ENCODE measurements at places on chromosomes 7 and 10.

- no peak for DNase-seq
These were observed 336.2 kb downstream of the WDR11 start for GRCh38 chr10:121187391-121187790.

DNA sequence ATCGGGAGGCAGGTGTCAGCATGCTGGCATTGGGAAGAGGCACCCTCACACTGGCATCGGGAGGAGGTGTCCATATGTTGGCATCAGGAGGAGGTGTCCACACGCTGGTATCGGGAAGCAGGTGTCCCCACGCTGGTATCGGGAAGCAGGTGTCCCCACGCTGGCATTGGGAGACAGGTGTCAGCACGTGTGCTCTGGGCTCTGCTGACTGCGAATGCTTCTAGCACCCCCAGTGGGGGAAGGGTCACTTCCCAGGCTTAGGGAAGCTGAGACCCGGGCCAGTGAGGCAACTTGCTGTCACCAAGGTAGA lies 92.5 kb upstream of the IKZF1 start:
- no peak for DNase-seq

GRCh38 chr7:8325067-8325466 lies 63.1 kb upstream of the ICA1 start:
- DNase-seq, result no peak

GRCh38 chr10:114343623-114344505 lies 60.4 kb downstream of the AFAP1L2 start:
- no peak for DNase-seq

GRCh38 chr7:38938001-38938485 lies 29.1 kb upstream of the VPS41 start:
- no peak for DNase-seq

- no peak for DNase-seq
These were observed 547.7 kb upstream of the GALNT17 start for GRCh38 chr7:70583965-70584883.

GRCh38 chr7:98617051-98617959 lies at the start of gene NPTX2:
NPTX2 (plus strand) TSS chr7:98617285; CDS start chr7:98617462, 177 bp downstream.
- no peak for DNase-seq

GRCh38 chr10:120999868-121000267 lies 148.7 kb downstream of the WDR11 start:
- no peak for DNase-seq

- DNase-seq, result no peak
These were observed 71.0 kb upstream of the CC2D2B start for GRCh38 chr10:95836610-95837355.

DNA sequence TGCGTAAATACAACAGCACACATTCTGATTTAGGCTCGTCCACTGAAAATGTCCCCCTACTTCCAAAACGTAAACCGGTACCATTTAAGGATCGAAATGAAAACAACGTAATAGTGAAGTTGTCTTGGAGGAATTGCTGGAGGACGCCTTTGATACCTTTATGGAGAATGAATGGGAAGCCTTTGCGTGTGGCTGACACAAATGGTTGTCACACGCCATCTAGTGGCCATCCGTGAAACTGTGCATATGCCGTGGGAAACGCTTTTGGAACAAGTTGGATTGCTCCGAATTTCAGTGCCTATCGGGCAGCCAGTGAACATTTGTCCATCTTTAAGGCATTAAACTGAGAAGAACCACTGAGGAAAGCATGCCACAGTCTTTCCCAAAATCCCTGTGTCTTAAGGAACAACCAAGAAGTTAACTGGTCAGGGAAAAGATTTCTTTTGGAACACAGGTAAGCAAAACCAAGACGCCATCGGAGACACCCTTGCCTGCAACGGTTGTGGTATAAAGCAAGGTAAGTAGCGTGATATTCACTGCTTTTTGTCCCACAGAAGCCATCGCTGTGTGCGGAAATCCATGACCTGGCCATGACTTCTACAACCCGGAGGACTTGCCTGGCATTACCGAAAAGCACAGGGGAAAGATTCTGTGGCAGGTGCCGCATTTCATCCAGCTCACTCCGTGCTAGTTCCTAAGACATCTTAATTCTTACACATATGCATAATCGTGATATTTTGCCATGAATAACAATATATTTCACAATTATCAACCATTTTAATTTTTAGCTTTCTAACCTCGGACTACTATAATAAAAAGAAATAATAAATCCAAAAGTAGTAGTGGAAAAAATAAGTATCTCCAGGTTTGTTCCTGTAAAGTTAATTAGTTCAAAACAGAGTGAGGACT lies 100.6 kb downstream of the FAM204A start:
- peak; percentile 46 for DNase-seq

GRCh38 chr7:43954524-43955228 lies 28.4 kb downstream of the UBE2D4 start:
- DNase-seq, result no peak

- no peak for DNase-seq
These were observed 10.1 kb upstream of the UNC5B start for GRCh38 chr10:71202314-71202713.

GRCh38 chr10:21746118-21746517 lies 212.1 kb downstream of the MLLT10 start:
- no peak for DNase-seq

- DNase-seq, result no peak
These were observed 38.9 kb downstream of the BMPR1A start for GRCh38 chr10:86795353-86795752.

DNA sequence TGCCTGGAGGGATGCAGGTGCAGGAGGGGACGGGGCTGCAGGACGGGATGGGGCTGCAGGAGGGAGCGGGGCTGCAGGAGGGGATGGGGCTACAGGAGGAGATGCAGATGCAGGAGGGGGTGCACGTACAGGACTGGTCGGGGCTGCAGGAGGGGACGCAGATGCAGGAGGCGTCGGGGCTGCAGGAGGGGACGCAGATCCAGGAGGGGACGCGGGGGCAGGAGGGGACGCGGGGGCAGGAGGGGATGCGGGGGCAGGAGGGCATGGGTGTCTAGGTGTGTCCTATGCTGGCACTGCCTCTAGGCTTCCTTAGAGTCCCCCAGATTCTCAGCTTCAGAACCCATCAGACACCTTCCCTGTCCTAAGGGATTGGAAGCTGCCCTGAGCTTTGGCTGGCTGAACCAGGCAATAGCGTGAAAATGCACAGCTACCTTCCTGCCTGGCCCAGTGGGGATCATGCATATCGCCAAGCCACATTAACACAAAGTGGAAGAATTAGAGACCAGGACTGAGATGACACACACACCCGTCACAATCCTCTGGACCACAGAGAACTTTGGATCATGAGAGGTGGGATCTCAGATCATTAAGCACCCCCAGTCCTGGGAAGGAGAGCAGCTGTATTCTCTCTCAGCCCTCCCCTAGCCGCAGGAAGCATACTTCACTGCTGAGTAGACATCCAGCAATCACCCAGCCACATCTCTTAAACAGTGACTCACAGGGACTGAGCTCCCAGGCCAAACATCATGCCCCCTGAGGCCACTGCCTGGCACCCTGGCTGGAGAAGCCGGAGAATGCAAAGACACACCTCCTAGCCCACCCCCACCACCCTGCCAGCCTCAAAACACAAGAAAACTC lies 67.3 kb downstream of the VWA2 start:
- DNase-seq, result no peak

DNA sequence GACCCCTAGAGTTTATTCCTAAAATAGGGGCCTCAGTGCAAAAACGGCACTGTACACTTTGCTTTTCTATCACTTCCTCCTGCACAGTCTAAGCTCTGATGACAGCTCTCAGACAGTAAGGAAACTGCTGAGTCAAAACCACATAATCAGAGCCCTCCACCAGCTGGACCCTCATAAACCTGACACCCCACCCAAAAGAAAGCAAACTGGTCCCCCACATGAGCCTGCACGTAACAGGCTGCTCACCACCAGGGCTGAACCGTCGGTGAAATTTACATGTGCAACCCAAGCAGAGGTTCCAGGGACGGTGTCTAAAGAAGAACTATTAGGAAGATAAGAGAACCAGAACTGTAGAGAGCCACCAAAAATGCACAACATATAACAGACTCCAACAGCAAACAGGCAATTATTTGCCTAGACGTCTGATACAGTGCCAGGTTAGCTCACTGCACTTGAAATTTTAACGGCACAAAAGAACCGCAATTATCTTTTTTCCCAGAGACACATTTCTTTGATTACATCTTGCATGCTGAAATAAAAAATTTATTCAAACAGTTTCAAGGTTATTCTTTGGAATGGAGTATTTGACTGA lies 19.6 kb downstream of the SGMS1 start:
- no peak for DNase-seq

DNA sequence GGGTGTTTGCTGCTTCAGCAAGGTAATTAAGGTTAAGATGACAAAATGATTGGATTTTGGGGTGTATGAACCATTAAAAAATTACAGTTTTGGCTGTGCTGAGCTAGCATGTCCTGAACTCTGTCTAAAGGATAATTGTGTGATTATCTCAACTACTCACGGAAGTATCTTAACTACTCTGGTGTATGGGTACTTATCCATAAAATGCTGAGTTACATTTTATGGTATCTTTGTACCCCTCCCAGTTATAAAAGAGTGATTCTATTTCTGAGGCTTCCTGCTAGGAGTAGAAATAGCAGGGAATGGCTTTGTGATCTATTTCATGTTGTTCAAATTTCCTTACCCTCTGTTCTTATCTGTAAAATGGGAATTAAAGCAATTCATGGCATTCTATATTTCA lies 22.6 kb downstream of the CYP2C18 start:
- no peak for DNase-seq

GRCh38 chr10:107650939-107651338 lies 486.4 kb upstream of the SORCS1 start:
- no peak for DNase-seq

- no peak for DNase-seq
These were observed 22.0 kb downstream of the LRRD1 start for GRCh38 chr7:92156990-92157389.

GRCh38 chr10:43141421-43141820 lies 3.2 kb downstream of the CSGALNACT2 start:
- no peak for DNase-seq

DNA sequence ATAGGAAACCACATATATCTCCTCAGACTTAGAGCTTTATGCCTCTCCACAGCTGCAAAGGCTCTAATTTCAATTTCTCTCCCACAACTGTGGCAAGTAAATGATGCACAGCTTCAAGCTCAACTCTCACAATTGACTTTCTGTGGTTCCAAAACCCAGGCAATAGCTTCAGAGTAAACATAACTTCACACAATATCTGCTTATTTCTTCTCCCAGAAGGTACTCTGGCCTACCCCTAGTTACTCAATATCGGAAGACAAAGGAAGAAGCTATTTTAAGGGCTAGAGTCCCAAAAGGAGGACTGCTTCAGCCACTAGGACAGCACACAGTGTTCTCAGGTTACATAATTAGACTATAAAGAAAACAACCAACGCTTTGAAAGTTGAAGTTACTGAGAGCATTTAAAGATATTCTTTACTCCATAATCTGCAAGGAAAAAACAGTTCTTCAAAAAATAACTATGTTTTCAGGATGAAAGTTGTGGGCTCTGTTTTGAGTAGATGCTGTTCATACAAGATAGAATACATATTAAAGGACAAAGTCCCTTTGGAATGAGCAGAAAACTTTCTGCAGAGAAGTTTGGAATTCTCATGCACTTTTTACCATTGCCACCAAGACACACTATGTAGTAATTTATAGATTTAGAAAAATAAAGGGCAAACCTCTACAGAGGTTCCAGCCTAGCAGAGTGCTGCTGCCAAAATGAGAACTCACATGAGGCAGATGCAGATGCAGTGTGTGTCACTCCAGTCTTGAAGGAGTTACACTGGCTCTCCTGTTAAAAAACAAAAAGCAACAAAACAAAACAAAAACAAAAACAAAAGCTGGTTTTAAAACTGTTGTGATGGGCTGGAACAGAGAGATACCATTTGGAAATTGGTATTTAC lies 81.8 kb downstream of the NT5C2 start:
- no peak for DNase-seq

DNA sequence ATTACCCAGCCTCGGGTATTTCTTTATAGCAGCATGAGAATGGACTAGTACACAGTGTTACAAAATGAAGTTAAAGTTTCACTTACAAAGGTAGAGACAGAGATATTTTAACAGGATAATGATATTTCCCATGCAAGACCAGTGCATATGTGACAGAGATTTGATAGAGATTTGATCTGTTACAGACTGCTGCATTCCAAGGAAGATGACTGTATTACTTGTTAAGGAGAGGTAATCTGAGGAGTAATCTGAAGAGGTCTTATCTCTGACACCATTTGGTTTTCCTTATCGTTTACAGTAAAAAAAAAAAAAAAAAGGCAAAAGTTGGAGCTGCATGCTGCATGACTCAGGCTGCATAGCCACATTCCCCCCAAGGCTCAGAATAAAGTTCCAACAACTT lies 289.6 kb downstream of the POM121L12 start:
- DNase-seq, result no peak

GRCh38 chr10:62323751-62324150 lies 50.4 kb upstream of the ZNF365 start:
- DNase-seq, result no peak

DNA sequence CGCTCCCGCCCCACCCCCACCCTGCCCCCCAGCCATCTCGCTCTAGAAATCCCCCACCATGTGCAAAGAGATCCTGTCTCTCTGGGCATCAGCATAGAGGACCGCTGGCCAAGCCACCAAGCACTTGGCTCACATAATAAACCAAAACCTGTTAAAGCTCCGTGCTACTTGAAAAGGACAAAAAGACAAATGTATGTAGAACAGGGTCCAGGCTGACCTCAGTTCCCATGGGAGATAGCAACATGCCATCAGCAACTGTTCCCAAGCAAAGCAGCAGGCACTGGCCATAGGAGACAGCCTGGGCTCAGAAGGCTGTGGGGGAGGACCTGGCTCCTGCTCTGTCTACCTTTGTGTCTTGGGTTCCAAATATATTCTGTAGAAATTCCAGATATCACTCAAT lies 38.4 kb upstream of the GDF10 start:
- no peak for DNase-seq

- no peak for DNase-seq
These were observed 304.6 kb downstream of the XPNPEP1 start for GRCh38 chr10:109618748-109619147.

GRCh38 chr10:129472696-129473555 lies 5.9 kb downstream of the MGMT start:
- no peak for DNase-seq

GRCh38 chr7:35030848-35031247 lies 6.4 kb downstream of the DPY19L1 start:
- no peak for DNase-seq

DNA sequence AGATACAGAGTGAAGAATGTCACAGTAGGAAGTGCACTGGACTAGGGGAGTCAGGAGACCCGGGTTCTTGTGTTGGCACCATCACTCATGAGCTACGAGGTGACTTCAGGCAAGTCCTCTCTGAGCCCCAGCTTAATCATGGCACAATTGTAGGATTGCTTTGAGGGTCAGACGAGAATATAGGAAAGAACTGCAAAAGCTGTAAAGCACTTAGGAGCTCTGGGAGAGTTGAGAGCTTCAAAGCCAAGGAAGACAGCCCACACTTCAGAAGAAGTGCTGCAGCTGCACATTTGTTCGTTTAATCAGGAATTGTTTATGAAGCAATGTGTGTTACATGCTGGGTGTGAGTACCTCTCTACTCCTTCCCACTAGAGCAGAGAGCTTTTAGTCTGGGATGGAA lies 4.4 kb downstream of the FBH1 start:
- no peak for DNase-seq
